ENCODE measurements at places on chromosomes 6 and 20.

- DNase-seq = no peak
Observed at GRCh38 chr6:34176261-34177031, 30.6 kb upstream of the GRM4 start.

GRCh38 chr6:56988145-56988544 lies 33.2 kb downstream of the BEND6 start:
- no peak for DNase-seq

DNA sequence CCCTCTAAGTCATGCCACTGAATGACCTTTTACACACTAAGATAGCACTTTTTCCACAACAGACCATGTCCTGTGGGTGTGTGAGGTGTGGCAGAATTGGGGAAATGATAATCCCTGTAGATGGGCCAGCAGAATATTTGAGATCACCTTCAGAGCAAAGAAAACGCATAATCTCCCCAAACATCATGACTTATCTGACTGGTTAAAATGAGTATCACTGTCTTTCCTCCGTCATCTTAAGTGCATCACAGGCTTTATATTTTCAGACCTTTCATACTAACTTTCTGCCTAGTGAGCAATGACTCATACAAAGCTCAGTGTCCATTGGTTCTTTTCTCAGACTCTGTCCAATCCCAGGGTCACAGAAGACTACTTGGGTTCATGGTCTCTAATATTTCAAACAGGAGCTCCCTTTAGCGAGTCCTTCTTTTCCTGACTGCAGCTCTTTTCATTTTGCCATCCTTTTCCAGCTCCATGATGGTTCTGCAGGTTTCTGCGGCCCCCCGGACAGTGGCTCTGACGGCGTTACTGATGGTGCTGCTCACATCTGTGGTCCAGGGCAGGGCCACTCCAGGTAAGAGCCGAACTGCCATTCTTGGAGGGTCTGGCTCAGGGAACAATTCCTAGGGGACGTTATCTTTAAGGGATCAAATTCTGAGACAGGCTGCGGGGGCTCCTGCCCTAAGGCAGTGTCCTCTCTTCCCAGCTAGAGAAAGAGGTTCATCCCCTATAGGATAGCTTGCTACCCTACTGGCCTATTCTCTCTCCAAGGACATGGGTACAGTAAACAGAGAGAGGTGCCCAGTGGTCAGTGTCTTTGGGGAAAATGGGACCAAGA lies at the start of gene HLA-DPB1:
Gene HLA-DPB1, plus strand, starts transcription at position 423 of the 838 bp plus-strand sequence. Its CDS starts 52 bp downstream, at position 475.
- DNase-seq = no peak

GRCh38 chr6:77620278-77620882 lies 32.5 kb upstream of the MEI4 start:
- peak; percentile 44 for DNase-seq

- DNase-seq = no peak
Observed at GRCh38 chr20:47347661-47348435, 8.7 kb downstream of the ZMYND8 start.

DNA sequence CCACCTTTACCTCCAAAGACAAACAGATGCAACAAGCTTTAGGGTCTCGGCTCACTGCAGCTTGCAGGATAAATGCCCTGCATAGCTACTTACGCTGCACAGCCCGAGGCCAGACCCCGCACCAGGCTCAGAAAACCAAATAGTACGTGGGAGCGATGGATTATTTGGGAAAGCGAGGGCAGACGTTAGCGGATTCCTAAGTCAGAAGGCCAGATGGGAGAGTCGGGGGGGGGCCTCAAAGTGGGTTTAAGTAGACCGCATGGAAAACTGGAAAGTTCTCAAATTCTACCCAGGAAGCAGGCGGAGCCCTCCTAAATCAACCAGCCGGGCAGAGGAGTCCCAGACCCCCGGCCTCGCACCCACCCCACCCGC lies 382 bp downstream of the SFT2D1 start:
- no peak for DNase-seq

- no peak for DNase-seq
Observed at GRCh38 chr6:113397236-113397635, 459.9 kb upstream of the MARCKS start.
